ENCODE measurements at places on chromosomes 13 and 19. TPM values are rescaled to one million over a fixed set of nuclear protein-coding genes. Genes with fewer than 3 reads are reported as not detected.

- no peak for DNase-seq
Observed at GRCh38 chr19:35717665-35718344, at the start of gene KMT2B. TSS of gene KMT2B (plus strand) at chr19:35718003. CDS start at chr19:35718019, 16 bp downstream.

DNA sequence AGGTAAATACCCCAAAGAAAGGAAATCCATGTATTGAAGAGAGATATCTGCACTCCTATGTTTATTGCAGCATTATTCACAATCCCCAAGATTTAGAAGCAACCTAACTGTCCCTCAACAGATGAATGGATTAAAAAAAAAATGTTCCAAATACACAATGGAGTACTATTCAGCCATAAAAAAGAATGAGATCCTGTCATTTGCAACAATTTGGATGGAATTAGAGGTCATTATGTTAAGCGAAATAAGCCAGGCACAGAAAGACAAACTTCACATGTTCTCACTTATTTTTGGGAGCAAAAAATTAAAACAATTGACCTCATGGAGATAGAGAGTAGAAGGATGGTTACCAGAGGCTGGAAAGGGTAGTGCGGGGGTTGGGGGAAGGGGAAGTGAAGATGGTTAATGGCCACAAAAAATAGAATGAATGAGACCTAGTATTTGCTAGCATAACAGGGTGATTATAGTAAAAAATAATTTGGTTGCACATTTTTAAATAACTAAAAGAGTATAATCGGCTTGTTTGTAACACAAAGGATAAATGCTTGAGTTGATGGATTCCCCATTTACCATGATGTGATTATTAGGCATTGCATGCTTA, 9.7 kb upstream of the ZNF709 start:
- DNase-seq = no peak

- DNase-seq = no peak
Observed at GRCh38 chr13:40398065-40398464, 268.4 kb downstream of the FOXO1 start.

- DNase-seq = no peak
Observed at GRCh38 chr13:97499181-97499580, 65.2 kb downstream of the RAP2A start.

The STOML3 gene
- total RNA-seq = 0.05 TPM

DNA sequence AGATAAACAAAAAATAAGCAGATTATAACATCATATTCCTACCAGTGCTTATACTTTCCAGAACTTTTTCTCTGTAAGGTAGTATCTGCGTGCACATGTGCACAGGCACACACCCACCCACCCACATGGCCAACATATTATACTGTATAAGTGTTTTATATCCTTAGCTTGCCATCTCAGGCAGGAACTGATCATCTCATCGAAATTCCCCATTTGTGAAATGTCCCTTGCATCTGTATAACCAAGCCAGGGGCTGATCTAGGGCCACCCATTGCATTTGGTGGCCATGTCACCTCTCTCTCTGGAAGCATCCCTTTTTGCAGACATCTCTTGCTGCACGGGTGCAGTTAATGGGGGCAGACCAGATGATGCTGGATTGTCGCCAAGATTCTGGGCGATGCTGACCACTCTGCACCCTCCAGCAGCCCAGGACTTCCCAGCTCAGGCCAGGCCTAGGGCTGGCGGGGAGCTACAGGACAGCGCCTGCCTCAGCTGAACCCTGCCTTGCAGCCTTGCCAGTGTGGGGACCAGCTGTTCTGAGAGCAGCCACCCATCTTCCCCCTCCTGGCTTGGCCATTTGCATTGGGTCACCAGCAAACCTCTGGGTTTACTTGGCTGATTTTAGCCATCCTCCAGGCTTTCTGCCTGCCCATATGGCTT, 95.9 kb downstream of the SLC7A1 start:
- no peak for DNase-seq

- DNase-seq = no peak
Observed at GRCh38 chr13:24564881-24565280, 52.3 kb upstream of the PARP4 start.

The SHISA2 gene
- 9.0 TPM for total RNA-seq
